ENCODE measurements at places on chromosomes 5 and 9.

DNA sequence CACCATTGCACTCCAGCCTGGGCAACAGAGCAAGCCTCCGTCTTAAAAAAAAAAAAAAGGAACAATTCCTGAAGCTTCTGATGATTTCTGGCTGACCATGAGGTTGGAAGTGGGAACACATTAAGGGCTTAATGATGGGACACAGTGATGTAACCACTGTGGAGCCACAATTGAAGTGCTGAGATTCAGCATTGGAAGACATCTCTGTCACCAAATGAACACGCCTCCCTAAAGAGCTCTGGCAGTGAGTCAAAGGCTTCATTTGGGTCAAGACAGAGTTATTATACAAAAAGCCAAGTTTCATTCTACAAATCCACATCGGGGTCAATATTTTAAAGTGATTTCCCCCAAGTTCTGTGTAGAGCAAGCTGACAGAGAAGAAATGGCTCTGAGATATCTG is 4.5 kb upstream of the S1PR3 start:
- DNase-seq = no peak

DNA sequence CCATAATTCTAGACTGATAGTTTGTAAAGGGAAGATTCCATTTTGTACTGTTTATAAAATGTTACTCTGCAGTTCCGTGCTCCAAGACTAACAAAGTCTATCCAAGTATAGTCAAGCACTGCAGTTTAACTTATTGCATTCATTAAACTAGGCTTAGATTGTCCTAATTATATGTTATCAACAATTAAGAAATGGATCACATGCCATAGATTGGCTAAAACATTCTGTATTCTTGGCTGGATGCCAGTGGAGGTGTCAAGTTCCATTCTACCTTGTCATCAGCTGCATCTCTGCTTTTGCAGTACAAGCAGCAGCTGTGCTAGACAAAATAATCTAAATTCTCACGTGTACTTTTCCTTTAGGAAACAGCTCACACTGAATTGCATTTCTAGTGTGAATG is 69.4 kb upstream of the MEF2C start:
- no peak for DNase-seq

GRCh38 chr9:75083188-75083970 is 4.6 kb downstream of the NMRK1 start:
- DNase-seq = peak; percentile 19

GRCh38 chr5:155512329-155512728 is 498.8 kb downstream of the KIF4B start:
- DNase-seq = no peak

GRCh38 chr5:172630482-172630881 is 10.6 kb upstream of the NEURL1B start:
- DNase-seq = no peak
